Pulmonary artery endothelial cell (primary cell): ENCODE measurements at places on chromosomes 3 and 15.

GRCh38 chr3:87468938-87469337 lies 192.6 kb upstream of the POU1F1 start:
- DNase-seq: no peak

DNA sequence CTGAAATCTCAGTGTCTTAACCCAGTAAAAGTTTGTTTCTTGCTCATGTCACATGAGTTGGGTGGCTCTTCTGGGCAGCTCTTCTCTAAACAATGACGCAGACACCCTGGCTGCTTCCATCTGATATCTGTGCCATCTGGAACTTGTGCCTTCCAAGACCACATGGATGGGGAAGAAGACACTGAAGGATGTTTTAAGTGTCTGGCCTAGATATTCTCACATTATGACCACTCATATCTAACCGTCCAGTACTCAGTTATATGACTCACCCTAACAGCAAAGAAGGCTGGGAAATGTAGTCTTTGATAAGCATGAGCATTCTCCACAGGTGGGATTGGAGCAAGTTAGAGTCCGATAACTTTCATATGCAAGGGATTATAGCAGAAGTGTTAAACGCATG lies 66.4 kb downstream of the RYR3 start:
- DNase-seq: no peak

DNA sequence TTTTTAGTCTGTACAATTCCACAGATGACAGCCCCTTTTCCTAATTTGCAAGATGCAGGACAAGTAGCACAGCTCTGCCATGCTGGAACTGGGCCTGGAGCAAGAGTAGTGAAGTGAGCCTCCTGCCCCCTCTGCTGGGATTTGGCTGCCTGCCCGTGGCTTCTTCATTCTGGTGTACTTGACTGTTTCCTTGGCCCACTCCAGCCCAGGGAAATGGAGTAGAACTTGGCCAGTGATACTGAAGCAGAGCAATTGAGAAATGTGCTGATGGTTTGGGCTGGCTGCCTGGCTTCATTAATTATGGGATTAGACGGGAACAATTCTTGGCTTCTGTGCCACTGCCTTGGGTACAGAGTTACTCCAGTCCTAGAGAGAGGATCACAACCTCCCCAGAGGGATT lies 2.8 kb downstream of the GPD1L start:
- DNase-seq: no peak

GRCh38 chr3:153315781-153316180 lies 153.8 kb downstream of the RAP2B start:
- DNase-seq: no peak

GRCh38 chr3:157876556-157876955 lies 229.7 kb downstream of the SHOX2 start:
- no peak for DNase-seq

DNA sequence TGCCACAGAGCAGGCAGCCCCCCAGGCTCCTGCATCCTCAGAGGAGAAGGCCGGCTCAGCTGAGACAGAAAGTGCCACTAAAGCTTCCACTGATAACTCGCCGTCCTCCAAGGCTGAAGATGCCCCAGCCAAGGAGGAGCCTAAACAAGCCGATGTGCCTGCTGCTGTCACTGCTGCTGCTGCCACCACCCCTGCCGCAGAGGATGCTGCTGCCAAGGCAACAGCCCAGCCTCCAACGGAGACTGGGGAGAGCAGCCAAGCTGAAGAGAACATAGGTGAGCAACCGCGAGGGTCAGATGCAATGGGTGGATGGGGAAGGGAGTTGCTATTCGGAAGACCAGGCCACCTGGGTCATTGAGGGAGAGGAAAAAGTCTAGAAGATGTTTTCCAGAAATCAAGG lies 53.0 kb downstream of the GAP43 start:
- no peak for DNase-seq

- DNase-seq: no peak
Observed at GRCh38 chr3:72786668-72787067, 61.6 kb downstream of the SHQ1 start.

DNA sequence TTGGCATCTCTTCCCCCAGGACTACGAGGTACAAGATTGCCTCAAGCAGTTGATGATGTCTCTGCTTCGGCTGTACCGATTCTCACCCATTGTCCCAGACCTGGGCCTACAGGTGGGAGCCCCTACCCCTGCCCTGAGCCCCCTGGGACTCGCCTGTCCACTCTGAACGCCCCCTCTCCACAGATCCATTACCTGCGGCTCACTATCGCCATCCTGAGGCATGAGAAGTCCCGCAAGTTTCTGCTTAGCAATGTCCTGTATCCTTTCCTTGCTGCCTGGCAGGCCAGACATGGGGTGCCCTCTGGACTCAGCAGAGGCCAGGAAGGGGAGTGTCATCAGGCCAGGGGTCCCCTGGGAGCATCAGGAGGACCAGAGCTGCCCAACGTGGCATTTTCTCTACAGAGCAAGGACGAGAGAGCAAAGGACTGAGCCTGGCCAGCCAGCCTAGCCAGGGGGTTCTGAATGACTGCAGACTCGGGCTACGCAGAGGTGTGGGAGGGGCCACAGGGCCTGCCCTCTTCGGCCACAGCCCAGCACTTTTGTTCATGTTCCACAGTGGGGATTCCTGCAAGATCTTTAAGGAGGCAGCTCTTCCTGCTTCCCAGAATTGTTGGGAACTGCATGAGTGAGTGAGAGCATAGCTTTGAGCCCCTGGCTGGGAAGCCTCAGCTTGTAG lies 11.2 kb downstream of the RNF123 start:
- no peak for DNase-seq

- no peak for DNase-seq
Observed at GRCh38 chr3:126571078-126571477, 12.3 kb upstream of the C3orf22 start.

- no peak for DNase-seq
Observed at GRCh38 chr3:134536781-134537180, 50.9 kb downstream of the CEP63 start.

- DNase-seq: no peak
Observed at GRCh38 chr3:5458526-5458925, 271.0 kb downstream of the EDEM1 start.

- DNase-seq: no peak
Observed at GRCh38 chr3:39292961-39293360, 13.1 kb upstream of the CX3CR1 start.

DNA sequence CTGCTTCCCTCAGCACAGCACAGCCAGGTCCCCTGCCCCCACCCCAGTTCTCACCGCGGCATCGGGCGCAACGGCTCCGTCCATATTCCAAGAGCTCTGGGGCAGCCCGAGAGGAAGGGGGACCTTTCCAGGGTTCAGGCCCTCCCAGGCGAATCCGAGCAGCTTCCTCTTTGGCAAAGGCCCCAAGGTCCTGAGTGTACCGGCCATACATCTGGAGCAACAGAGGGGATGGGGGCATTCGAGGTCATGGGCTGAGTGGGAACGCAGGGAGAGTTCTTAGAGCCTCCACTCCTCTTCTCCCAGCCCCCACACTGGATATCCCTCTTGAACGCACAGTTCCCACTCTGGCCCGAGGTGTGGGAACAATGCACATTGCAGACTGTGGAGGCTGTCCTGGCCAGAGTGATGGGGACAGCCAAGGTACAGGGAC lies 2.5 kb downstream of the CLCN2 start:
- DNase-seq: no peak

DNA sequence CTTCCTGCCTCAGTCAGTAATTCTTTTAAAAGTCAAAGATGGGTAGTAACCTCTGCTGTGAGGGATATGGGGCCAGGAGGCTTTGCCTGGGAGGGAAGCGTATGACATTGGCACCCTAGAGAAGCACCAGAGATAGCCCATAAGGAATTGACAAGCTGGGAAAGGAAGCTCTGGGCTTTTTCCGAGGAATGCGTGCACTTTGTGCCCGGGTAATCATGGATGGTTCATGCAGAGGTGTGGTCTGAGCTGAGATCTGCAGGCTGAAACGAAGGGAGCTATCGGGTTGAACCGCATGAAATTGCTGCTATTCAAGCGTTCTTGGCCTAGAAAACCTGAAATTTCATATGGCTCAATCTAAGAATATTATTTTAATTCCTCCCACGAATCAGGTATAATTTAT lies 127.7 kb upstream of the TLE3 start:
- no peak for DNase-seq

DNA sequence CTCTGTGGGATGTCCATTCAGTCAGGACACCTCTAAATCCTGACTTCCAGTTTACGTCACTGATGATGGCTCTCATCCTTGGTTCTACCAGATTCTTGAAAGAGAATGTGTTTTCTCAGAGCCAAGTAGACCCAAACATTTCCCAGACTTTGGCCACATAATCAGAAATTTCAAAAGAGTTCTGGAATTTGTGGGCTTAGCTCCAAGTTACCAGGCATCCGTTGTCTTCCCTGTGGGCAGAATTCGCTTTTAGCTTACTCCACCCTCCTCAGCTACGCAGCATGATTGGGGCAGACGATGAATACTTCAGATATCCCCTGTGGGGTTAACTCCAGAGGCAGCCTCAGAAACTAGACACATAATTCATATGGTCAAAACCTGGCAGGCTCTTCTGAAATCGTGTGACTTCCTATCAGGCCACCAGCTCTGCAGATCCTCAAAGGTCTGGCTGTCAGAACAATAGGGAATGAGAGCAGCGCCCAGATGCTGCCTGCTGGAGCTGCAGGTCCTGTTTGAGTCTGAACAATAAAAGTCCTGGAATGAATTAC lies 30.6 kb downstream of the CRTC3 start:
- DNase-seq: no peak

- no peak for DNase-seq
Observed at GRCh38 chr3:47430606-47431005, 45.1 kb downstream of the SCAP start.

DNA sequence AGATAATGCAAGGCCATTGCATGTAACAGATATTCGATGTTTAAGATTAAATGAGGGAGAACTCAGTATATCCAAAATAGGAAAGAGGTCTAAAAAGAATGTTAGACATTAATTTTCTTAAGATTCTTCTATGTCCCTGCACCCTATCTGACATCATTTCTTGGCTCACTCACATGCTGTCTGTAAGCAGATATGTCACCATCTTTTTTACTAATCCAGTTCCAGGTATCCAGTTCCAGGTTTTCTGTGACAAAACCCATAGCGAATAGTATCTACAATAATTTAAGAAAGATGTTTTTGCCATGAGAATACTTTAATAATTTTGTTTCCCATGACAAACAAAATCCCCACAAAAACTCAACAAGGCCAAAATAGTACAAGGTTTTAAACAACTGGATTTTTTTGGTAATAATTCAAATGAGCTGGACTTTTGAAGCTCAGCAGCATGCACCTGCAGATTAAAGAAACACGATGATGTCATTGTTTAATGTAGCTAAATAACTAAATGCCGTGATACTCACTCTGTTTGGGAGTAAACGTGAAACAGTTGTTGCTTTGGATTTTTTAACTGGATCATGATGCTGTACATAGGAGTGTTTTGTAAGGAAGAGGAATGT lies 867.6 kb downstream of the EPHA3 start:
- DNase-seq: no peak

DNA sequence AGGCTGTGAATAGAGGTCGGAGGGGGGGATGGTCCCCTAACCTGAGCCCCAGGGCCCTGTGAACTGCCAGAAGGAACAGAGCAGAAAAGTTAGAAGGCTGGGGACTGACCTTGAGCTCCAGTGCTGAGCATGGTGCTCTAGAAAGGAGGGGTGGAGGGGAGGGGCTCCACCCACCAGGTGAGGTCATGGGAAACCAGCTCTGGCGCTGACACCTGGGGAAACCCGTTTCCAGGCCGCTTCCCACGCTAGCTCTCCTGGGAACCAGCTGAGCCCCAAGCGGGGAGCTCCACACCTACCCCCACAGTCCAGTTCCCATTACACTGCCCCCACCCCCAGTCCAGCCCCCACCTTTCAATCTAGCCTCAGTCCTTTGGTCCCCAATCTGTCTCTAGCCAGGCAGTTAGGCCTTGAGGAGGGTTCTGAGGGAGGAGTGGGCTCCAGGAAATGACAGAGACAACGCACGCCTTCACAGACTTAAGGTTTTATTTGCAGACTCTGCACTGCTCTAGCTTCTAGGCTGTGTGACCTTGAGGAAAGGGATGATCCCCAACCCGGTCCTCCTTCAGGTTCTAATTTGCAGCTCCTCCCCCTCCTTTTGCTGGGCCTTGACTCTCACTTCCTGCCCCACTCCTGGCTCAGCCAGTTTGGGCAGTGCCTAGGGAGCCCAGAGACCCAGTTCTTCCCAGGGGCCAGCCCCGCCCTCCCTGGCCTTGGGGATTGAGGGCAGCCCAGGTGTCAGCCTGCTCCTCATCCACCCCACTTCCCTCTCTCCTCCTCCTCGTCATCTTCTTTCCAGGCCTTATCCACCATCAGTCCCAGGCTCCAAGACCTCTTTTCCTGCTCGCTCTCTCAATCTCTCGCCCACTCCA lies 2.1 kb downstream of the RHOV start:
- no peak for DNase-seq

- no peak for DNase-seq
Observed at GRCh38 chr3:168914662-168915061, 748.9 kb downstream of the MECOM start.

- no peak for DNase-seq
Observed at GRCh38 chr3:186073641-186074040, 35.2 kb downstream of the ETV5 start.

GRCh38 chr15:43487271-43487895 lies 5.6 kb downstream of the TP53BP1 start:
- DNase-seq: no peak

DNA sequence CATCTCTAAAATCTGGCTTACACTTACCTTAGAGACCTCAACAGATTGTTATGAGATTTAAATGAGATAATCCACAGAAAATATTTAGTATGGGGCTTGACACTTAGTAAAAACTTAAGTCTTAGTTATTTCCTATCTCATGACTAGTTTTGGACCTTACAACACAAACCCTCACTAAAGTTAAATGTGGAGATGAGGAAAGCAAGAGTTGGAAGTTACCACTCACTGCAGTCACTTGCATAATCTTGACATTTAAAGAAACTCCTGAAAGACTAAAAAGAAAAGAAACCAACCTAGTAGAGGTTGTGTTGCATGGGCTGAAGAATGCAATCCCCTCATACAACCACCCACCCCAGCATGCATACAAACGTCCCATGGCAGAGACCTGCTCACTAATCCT lies 40.1 kb downstream of the ITGB5 start:
- no peak for DNase-seq

GRCh38 chr3:193884652-193885051 lies 251.3 kb upstream of the HES1 start:
- DNase-seq: no peak

DNA sequence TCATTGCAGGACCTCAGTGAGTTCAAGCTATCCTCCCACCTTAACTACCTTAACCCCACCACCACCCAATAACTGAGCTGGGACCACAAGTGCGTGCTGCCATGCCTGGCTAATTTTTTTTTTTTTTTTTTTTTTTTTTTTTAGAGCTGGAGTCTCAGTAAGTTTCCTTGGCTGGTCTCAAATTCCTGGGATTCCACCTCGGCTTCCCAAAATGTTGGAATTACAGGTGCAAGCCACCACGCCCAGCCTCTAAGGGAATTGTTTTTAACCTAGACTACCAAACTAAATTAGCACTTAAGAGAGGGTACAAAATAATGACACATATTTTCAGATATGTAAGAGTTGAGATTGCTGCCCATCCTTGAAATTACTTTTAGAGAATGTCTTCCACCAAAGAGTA lies 4.3 kb upstream of the TNIK start:
- DNase-seq: no peak

GRCh38 chr15:63970621-63971426 lies 75.5 kb downstream of the DAPK2 start:
- DNase-seq: no peak

- DNase-seq: no peak
Observed at GRCh38 chr3:190734490-190734889, 128.0 kb downstream of the GMNC start.

GRCh38 chr3:160667452-160667851 lies 9.5 kb upstream of the ARL14 start:
- no peak for DNase-seq
